SK-N-SH (cell line): ENCODE measurements at places on chromosomes 4 and X.
A peak's percentile ranks its signal among the peaks of the same experiment; 100 is the strongest.

GRCh38 chr4:38943343-38943742 is 75.7 kb downstream of the FAM114A1 start:
- peak; percentile 73 for DNase-seq

- no peak for DNase-seq
Observed at GRCh38 chr4:188958346-188958745, 819.1 kb downstream of the TRIML1 start.

DNA sequence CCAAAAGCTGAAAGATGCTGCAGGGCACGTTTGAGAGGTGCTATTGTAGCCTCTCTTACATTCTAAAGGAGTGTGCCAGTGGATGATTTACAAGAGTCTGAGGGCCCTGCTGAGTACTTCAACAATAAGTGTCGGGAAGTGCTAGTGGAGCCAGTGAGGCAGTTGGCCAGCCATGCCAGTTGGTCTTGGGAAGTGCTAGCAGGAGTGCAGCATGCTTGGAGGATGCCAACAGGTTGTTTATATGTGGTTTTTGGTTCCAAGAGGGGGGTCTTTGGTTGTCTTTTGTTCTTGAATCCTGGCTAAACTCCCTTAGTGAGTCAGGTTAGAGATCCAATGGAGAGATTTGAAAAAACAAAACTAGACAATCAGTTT is 335.3 kb downstream of the PABPC4L start:
- no peak for DNase-seq

DNA sequence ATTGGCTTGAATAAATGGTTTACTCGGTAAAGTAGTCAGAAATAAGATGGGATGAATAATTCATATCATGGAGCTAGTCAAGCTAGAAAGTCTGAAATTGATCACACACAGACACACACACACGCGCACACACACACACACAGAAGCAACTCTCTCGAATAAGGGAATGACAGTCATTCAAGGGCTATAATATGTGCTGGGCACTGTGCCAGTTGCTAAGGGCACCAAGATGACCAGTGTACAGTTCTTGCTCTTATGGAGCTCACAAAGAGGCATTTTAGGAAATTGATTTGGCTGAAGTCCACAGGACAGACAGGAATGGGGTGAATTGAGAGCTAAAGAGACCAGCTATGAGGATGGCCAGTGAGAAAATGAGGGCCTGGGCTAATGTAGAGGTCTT is 34.2 kb upstream of the SH3D19 start:
- DNase-seq = peak; percentile 41

GRCh38 chr4:56871371-56871866 is 36.3 kb upstream of the REST start:
- DNase-seq = peak; percentile 69

GRCh38 chr4:41512596-41512995 is 25.4 kb upstream of the LIMCH1 start:
- DNase-seq = no peak

DNA sequence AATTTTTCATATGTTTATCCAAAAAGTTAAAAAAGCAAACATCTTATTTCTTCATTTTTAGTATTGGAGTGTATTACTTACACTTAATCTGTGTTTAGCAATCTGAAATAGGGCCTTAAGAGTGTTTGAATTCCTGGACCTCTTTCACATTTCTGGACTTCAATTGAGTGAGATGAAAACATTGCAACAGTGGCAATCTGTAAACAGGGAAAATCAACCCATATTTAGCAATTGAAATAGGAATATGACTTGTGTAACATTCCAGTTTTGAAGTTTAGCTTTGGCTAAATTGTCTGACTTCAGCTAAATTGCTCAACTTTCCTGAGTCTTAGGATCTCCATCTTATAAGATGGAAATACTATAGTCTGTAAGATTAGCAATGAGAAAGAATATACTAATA is 34.6 kb upstream of the FHL1 start:
- DNase-seq = no peak

GRCh38 chr4:143253166-143253565 is 68.4 kb downstream of the USP38 start:
- no peak for DNase-seq

DNA sequence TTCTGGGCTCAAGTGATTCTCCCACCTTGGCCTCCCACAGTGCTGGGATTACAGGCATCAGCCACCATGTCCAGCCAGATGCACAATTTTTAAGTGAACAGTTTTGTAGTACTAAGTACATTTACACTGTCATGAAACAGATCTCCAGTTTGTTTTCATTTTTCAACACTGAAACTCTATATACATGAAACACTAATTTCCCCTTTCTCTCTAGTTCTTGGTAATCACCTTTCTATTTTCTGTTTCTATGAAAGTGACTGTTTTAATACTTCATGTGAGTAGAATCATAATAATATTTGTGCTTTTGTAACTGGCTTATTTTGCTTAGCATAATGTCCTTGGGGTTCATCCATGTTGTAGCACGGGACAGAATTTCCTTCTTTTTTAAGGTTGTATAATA is 237.4 kb downstream of the CAMK2D start:
- no peak for DNase-seq

- no peak for DNase-seq
Observed at GRCh38 chrX:152824841-152825374, 5.6 kb downstream of the CETN2 start.

DNA sequence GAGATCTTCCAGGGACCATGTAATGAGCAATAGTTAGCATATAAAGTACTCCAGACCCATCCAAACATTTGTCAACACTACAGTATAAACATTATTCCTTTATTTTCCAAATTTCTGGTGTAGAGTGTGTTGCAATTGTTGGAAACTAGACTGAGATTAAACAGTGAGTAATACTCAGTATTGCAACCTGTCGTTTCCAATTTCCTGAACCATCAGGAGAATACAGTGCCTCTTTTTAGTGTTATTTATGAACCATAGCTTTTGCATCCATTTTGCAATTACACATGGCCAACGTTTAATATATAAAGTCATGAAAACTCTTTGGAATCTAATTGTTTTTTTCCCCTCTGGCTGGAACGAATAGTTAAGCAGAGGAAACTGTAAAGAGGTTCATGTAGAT is 58.3 kb upstream of the DHRSX start:
- DNase-seq = no peak

- DNase-seq = no peak
Observed at GRCh38 chr4:70488748-70489147, 16.8 kb downstream of the MUC7 start.

DNA sequence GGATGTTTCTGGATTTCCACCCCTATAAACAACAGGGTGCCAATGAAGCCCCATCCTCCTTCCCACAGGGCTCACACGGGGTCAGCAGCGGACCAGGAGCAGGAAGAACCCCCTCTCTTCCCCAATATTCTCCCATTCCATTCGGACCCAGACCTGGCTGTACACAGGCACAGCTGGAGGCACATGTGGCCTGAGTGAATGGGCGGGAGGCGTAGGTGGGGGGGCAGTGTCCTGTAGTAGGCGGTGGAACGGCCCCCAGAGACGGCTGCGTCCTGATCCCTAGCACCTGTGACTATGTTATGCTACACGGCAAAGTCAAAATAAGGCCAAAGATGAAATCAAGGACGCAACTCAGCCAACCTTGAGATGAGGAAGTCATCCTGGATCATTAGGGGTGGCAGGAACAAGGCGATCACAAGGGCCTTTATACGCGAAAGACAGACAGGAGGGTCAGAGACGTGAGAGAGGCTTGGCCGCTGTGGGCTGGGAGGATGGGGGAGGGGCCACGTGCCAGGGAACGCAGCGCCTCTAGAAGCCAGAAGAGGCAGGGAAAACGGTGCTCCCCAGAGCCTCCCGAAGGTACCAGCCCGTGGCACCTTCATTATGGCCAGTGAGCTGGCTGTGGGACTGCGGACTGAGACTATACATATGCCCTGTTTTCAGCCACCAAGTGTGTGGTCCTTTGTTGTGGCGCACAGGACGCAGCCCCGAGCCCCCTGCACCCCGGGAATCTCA is 75.6 kb downstream of the WFS1 start:
- no peak for DNase-seq

- DNase-seq = peak; percentile 24
Observed at GRCh38 chrX:39725928-39726619, 371.7 kb downstream of the BCOR start.

DNA sequence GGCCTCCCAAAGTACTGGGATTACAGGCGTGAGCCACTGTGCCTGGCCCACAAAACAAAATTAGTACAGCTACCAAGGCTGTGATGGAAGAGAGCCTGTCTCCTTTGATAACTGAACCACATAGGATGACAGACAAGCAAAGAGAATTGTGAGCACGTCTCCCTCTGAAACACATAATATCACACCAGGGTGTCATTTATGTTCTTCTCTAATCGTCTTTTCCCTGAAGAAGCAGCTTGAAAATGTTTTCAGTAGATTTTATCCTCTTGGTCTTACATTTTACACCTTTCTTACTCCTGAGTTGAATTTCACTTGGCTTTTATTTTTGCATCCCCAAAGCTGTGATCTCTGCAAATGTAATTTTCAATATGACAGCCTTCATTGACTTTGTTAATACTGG is 67.8 kb downstream of the TENM3 start:
- DNase-seq = no peak

- DNase-seq = no peak
Observed at GRCh38 chr4:6884341-6884870, 25.2 kb upstream of the TBC1D14 start.

GRCh38 chrX:40074080-40074958 is 23.4 kb downstream of the BCOR start:
- DNase-seq = no peak

- peak; percentile 55 for DNase-seq
Observed at GRCh38 chr4:72591547-72592454, 22.8 kb upstream of the ADAMTS3 start.

- DNase-seq = no peak
Observed at GRCh38 chr4:121140716-121141460, 23.2 kb downstream of the TNIP3 start.

GRCh38 chrX:108590496-108590895 is 145.9 kb downstream of the IRS4 start:
- no peak for DNase-seq

DNA sequence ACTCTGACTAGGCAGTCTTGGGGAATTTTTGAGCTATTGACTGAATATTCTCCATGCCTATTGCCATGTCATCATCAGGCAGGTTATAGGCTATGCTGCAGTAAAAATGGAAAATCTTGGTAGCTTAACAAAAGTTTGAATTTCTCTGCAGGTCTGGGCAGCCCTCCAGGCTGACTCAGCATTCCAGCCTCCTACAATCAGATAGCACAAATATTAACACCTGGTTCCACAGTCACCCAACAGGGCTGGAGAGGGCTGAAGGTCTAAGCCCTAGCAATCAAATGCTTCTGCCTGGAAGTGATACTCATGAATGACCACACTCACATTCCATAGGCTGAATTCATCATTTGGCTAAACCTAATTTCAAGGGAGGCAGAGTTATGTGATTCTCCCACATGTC is 9.6 kb upstream of the PPP3CA start:
- DNase-seq = peak; percentile 8

DNA sequence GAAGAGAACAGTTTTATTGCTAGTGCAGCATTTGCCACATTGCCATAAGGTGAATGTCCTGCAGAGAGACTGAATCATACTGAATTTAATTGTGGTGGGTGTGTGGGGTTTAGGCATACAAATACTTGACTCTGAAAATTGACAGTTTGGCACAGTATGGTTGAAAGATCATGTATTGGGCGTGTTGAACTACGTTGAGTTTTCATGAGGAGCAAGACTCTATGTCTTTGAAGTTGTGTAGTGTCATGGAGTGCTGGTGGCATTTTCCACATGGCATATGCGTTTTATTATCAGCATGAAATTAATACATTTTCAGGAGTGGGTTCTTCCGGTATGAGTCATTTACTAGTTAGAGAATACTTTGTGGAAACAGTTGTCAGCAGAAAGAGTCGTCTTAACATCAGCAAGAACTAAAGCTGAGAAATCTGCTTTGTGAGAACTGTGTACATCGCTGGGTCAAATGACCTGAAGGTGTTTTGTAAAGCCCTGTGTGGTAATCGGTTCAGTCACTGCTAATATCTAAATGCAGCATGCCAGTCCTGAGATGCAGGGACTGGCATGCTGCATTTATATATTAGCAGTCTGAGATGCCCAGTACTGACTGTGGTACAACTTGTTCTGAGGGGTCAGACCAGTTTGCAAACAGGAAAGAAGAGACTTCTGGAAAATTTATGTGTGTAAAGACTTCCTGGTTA is 50.3 kb downstream of the ARHGAP10 start:
- DNase-seq = no peak

DNA sequence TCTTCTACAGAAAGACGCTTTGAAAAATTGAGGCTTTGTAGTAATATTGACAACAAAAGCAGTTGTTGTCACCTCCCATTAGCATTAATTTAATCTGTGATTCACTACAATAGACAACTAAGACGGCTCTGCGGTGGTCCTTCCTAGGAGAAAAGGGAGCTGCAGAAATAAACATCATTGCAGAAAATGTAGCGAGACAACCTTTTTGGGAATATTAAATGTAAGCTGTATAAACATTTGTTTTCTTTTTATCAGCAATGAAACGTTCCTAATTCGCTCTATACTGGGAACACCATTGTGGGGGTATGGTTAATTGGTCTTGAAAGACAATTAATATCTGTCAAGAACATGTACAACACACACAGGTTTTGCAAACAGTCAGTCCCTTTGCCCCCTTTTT is 583.3 kb upstream of the TENM3 start:
- no peak for DNase-seq

DNA sequence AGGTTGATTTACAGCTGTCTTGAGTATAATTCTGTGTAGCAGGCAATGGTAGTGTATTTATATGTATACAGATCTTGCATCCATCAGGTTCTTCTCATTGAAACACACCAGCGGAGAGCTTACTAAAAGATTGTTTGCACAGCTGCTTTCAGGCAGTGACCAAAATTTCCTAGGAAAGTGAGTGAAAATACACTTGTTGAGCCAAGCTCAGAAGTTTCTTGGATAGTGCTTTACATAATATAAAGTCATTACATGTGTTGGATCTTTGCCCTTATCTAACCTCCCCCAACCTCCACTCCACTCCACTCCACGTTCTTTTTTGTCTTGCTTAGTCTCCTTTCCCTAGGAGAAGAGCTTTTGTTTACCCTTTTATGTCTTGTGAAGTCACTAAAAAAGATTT is 34.1 kb downstream of the CNKSR2 start:
- no peak for DNase-seq

GRCh38 chr4:143351149-143351691 is 14.5 kb downstream of the GAB1 start:
- no peak for DNase-seq

GRCh38 chrX:108735679-108736508 is 469 bp downstream of the IRS4 start:
- DNase-seq = peak; percentile 41

DNA sequence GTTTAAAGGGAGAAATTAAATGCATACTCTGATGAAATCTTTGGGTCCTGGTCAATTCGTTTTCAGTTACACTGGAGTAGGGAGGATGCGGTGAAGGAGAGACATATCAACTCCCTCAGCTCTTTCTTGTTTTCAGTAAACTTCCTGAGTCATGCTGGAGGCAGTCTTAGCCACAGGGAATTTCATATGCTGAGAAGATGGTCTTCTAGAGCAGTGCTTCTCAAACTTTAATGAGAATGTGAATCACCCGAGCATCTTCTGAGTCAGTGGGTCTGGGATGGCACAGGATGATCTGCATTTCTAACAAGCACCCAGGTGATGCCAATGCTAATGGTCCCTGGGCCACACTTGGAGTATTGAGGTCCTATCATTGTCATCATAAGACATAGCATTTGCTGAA is 214.5 kb downstream of the KIT start:
- no peak for DNase-seq

- DNase-seq = no peak
Observed at GRCh38 chrX:130264573-130264972, 4.1 kb downstream of the ZNF280C start.
